ENCODE measurements at places on chromosomes 1 and 21. TPM values are rescaled to one million over a fixed set of nuclear protein-coding genes. Genes with fewer than 3 reads are reported as not detected.

KCNT2 gene
- 32.3 TPM for total RNA-seq

ANKRD13C gene
- 135 TPM for total RNA-seq

ADAMTSL4 gene
- total RNA-seq, result 11.7 TPM

NPHS2 gene
- not detected for total RNA-seq

RRP1B gene
- 6.4 TPM for total RNA-seq

OR2L5 gene
- not detected for total RNA-seq

DNA sequence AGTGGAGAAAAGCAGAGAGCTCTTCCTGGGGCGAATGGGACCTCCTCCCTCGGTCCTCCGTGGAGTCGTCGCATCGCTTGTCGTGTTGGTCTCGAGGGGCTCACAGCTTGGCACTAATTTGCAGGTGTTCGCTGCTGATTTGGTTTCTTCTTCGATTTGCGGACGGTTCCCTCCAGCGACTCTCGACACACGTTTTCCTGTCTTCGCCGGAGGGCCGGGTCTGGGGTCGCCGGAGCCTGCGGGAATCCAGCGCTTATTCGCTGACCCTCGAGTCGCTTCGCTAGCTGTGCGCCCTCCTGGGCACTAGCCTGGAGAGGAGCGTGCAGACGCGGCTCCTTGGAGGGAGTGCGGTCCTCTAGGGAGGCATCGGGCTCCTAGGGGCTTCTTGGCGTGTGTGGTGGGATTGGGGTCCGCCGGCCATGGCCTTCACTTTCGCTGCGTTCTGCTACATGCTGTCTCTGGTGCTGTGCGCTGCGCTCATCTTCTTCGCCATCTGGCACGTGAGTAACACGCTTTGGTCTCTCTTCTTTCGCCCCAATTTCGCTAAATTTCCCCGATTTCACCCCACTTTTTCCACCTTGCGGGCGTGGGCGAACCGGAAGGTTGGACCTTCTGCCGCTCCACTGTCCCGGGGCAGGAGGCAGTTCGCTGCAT, 766 bp downstream of the CNIH3 start:
- no peaks in the 10 kb centered on the region for H3K36me3 ChIP-seq
- DNase-seq, result no peak
- no peak overlapping the region for H3K27ac ChIP-seq
- peaks cover 29% of the 10 kb centered on the region for H3K4me1 ChIP-seq
- H3K27me3 ChIP-seq, result peaks cover 8% of the 10 kb centered on the region

DNA sequence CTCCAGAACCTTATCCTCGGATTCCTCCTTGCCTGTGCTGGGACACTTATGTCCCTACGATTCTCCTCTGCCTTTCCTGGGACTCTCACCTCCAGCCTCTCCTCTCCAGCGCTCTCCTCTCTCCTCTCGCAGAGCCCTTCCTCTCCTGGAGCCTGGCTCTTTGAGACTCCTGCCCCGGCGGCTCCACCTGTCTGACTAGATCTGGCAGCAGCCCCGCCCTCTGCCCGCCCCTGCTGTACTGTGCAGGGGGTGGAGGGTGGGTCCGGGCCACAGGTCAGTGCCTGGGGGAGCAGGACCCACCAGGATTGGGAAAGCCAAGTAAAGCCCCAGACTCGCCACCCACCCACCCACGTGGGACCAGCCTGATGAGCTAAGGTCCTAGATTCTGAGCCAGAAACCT, 1.6 kb downstream of the ELOVL1 start:
- peaks cover 45% of the 10 kb centered on the region for H3K36me3 ChIP-seq
- H3K27ac ChIP-seq, result peak overlapping the region; percentile 98
- peaks cover 26% of the 10 kb centered on the region for H3K4me1 ChIP-seq
- H3K27me3 ChIP-seq, result no peaks in the 10 kb centered on the region

- DNase-seq, result no peak
- H3K4me3 ChIP-seq, result no peak overlapping the region
- H3K27me3 ChIP-seq, result no peaks in the 10 kb centered on the region
- no peaks in the 10 kb centered on the region for H3K4me1 ChIP-seq
- no peaks in the 10 kb centered on the region for H3K36me3 ChIP-seq
Measured at GRCh38 chr1:80825067-80825466, 975.7 kb upstream of the ADGRL2 start.

GRCh38 chr1:2231532-2232254, 3.6 kb downstream of the SKI start:
- no peaks in the 10 kb centered on the region for H3K36me3 ChIP-seq
- H3K27me3 ChIP-seq, result peaks cover 2% of the 10 kb centered on the region
- H3K4me3 ChIP-seq, result peak overlapping the region; percentile 67
- peaks cover 78% of the 10 kb centered on the region for H3K4me1 ChIP-seq
- DNase-seq, result peak; percentile 86
- H3K27ac ChIP-seq, result peak overlapping the region; percentile 92

- DNase-seq, result peak; percentile 81
- H3K27me3 ChIP-seq, result no peaks in the 10 kb centered on the region
- peaks cover 30% of the 10 kb centered on the region for H3K4me1 ChIP-seq
- H3K27ac ChIP-seq, result no peak within 1 kb of the TSS
Measured at GRCh38 chr1:26021647-26022403, at the start of gene EXTL1. EXTL1 (plus strand) TSS chr1:26021775; CDS start chr1:26022647, 872 bp downstream.

- no peak overlapping the region for H3K4me3 ChIP-seq
- DNase-seq, result no peak
- H3K4me1 ChIP-seq, result no peaks in the 10 kb centered on the region
- H3K27ac ChIP-seq, result no peak overlapping the region
Measured at GRCh38 chr21:42075686-42076471, 4.8 kb downstream of the UMODL1 start.

DNA sequence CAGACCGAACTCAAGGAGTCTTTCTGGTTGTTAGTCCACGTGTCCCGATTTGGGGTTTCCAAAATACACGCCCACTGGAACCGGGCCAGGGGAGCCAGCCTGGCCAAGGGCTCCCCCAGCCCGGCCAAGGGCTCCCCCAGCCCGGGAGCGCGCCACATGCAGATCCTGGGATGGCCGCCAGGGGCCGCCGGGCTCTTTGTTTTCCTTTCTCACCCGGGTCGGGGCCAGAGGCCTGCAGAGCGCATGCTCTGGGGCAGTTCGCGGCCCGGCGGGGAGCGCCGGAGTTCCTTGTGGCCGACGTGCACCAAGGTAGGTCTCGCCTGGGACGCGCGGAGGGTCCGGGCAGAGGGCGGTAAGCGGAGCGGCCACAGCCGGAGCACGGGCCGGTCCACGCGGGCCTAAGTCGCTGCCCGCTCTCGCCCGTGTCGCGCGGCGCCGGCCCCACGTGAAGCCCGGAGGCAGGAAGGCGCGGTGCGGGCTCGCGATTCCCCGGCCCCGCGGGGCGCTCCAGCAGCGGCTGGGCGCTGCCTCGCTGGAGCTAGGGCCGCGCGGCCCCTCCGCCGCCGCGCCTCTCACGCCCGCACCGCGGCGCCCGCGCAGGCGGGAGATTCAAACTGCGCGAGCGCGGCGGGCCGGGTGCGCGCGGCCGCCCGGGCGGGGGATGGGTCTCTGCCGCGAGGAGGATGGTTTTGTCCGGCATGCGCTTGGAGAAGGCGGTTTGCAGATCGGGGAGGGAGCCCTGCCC, 12.3 kb downstream of the RCC1 start:
- H3K4me1 ChIP-seq, result peaks cover 27% of the 10 kb centered on the region
- peaks cover 12% of the 10 kb centered on the region for H3K36me3 ChIP-seq
- no peaks in the 10 kb centered on the region for H3K27me3 ChIP-seq
- peak overlapping the region; percentile 92 for H3K27ac ChIP-seq
- H3K4me3 ChIP-seq, result peak overlapping the region; percentile 74
- peak; percentile 92 for DNase-seq

- H3K27me3 ChIP-seq, result no peaks in the 10 kb centered on the region
- H3K27ac ChIP-seq, result no peak overlapping the region
- peaks cover 71% of the 10 kb centered on the region for H3K4me1 ChIP-seq
- H3K36me3 ChIP-seq, result no peaks in the 10 kb centered on the region
- DNase-seq, result no peak
Measured at GRCh38 chr21:45538381-45539045, 3.7 kb downstream of the SLC19A1 start.

- H3K27me3 ChIP-seq, result no peaks in the 10 kb centered on the region
- no peaks in the 10 kb centered on the region for H3K4me1 ChIP-seq
- H3K36me3 ChIP-seq, result no peaks in the 10 kb centered on the region
- H3K4me3 ChIP-seq, result no peak overlapping the region
- H3K27ac ChIP-seq, result no peak overlapping the region
- no peak for DNase-seq
Measured at GRCh38 chr1:69441496-69441895, 126.2 kb upstream of the LRRC7 start.

DNA sequence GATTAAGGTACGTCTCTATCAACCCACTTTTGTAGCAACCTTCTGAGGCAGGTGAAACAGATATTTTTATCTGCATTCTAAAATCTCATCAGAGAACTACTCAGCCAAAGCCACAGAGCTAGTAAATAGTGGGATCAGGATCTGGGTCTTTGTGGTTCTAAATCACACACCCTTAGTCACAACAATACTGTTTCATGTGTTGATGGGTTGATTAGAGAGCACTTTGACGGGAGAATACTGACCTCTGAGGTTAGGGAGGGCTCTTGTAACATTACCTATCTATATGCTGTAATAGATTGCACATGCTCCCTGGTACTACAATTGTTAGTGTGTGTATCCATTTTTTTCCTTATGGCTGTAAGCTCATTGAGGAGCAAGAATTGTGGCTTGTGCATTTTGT, 45.5 kb upstream of the CCDC190 start:
- no peak for DNase-seq
- peaks cover 27% of the 10 kb centered on the region for H3K4me1 ChIP-seq

DNA sequence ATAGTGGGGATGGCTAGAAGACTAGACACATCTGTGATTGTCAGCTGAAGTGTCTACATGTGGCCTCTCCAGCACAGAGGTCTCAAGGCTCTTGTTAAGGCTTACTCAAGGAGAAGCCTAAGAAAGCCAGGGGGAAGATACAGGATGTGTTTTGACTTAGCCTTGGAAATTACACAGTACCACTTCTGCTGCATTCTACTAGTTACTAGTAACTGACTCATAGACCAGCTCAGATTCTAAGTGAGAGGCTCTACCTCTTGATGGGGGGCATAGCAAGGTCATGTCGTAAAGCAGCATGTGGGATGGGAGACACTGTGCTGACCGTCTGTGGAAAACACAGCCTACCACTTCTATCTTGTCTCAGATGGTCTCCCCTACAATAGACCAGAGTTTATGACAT, 99.5 kb downstream of the UBE2U start:
- no peaks in the 10 kb centered on the region for H3K27me3 ChIP-seq
- H3K36me3 ChIP-seq, result no peaks in the 10 kb centered on the region
- no peaks in the 10 kb centered on the region for H3K4me1 ChIP-seq
- no peak for DNase-seq
- no peak overlapping the region for H3K27ac ChIP-seq
- H3K4me3 ChIP-seq, result no peak overlapping the region

GRCh38 chr1:60835649-60836048, 246.7 kb upstream of the NFIA start:
- no peaks in the 10 kb centered on the region for H3K36me3 ChIP-seq
- DNase-seq, result no peak
- H3K4me1 ChIP-seq, result no peaks in the 10 kb centered on the region
- H3K27ac ChIP-seq, result no peak overlapping the region
- H3K27me3 ChIP-seq, result no peaks in the 10 kb centered on the region
- H3K4me3 ChIP-seq, result no peak overlapping the region

DNA sequence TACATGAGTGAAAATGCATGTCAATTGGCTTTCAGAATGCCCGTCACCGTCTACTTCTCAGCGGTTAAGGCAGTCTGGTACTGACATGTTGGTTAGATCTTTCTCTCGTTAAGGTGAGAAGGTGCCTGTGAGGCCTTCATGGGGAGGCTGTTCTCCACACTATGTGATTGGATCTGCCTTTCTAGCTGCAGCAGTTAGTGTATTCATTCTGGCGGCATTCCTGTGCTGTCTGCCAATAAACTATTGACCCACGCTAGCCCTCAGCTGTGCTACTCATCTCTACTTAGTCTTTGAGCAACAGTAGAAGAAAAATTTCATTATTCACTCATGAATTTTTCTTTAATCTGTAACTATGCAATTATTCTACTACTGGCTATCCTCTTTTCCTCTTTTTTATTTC, 32.0 kb downstream of the CCSAP start:
- H3K4me1 ChIP-seq, result no peaks in the 10 kb centered on the region
- DNase-seq, result peak; percentile 43
- H3K27ac ChIP-seq, result no peak overlapping the region
- H3K36me3 ChIP-seq, result peaks cover 68% of the 10 kb centered on the region
- H3K4me3 ChIP-seq, result no peak overlapping the region
- no peaks in the 10 kb centered on the region for H3K27me3 ChIP-seq

DNA sequence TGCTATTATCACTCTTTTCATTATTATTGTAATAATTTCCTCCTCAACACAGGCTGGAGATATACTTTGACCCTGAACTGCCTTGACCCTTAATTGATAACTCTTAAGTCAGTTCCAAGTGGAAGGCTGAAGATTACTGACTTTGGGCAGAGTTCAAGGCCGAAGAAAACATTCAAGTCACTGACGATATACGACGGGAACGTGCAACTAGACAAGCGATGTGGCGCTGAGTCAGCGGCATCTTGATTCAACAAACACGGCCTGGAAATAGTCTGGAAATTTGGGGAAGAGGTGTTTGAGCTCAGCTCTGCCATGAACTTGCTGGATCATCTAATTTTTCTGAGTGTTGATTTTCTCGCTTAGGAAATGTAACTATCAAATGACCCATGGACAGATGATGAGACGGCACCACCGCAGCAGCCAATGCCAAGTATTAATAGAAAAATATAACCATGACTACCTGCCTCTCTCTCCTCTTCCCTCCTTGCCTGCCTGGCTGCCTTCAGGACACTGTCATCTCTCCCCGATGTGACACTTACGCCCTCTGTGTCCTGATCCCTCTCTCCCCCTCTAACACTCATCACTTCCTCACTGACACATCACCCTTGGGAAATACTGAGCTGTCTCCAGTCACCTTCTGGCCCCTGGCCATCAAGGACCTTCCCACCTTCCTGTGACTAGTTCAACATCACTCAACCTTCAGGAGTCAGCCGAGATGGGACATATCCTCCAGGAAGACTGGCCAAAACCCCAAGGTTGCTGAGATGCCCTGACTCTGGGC, 49.4 kb downstream of the TMCO4 start:
- DNase-seq, result no peak
- H3K27ac ChIP-seq, result no peak overlapping the region
- no peaks in the 10 kb centered on the region for H3K4me1 ChIP-seq
- H3K4me3 ChIP-seq, result no peak overlapping the region
- H3K36me3 ChIP-seq, result peaks cover 96% of the 10 kb centered on the region

Measured in stomach (tissue), 19 donors.